ENCODE measurements at places on chromosomes 16 and 17.

GRCh38 chr16:8676737-8677375 lies 2.4 kb downstream of the ABAT start:
- H3K4me3 ChIP-seq, result no peak overlapping the region
- H3K36me3 ChIP-seq, result no peaks in the 10 kb centered on the region
- H3K27ac ChIP-seq, result no peak overlapping the region
- DNase-seq, result no peak
- H3K4me1 ChIP-seq, result peaks cover 25% of the 10 kb centered on the region

- H3K27ac ChIP-seq, result no peak overlapping the region
- H3K27me3 ChIP-seq, result no peaks in the 10 kb centered on the region
- H3K36me3 ChIP-seq, result peaks cover 7% of the 10 kb centered on the region
- H3K4me1 ChIP-seq, result peaks cover 56% of the 10 kb centered on the region
Observed at GRCh38 chr16:11253009-11253994, 2.7 kb downstream of the SOCS1 start.

DNA sequence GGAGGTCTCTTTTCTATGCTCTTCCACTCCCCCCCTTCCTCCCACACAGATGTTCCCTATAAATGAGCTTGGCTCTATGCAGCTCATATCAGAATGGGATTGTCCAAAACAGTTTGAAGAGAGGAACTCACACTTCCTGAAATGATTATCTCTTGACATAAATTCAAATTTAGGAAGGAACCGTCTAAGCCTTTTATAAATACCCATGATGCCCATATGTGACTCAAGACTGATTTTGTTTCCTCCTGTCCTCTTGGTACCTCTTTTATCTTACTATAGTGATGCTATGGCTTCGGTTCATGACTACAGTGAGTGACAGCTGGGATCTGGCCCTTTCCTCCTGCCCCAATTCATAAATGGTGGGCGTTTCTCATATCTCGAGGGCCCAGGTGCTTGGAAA lies 16.6 kb upstream of the TERF2 start:
- no peaks in the 10 kb centered on the region for H3K27me3 ChIP-seq
- no peak for DNase-seq
- H3K27ac ChIP-seq, result no peak overlapping the region
- no peaks in the 10 kb centered on the region for H3K4me1 ChIP-seq

GRCh38 chr17:45086865-45087503 lies 25.9 kb downstream of the NMT1 start:
- no peak overlapping the region for H3K4me3 ChIP-seq
- no peaks in the 10 kb centered on the region for H3K4me1 ChIP-seq
- peaks cover 84% of the 10 kb centered on the region for H3K36me3 ChIP-seq

DNA sequence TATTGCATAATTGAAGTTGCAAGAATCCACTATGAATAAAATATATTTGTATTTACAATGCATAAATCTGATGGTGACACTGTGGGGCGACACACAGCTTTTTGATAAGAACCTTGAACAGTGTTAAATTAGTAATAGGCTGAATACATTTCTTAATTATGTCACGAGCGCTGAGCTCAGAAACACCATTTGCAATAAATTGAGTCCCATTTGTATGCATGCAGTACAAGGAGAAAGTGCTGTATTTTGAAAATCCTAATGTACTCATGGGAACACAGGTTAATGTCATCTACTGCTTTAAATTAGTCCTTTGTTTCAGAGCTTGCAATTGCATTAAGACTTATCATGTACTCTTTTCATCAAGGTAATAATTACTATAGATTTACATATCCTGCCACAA lies 579.5 kb downstream of the RBFOX1 start:
- no peak overlapping the region for H3K4me3 ChIP-seq
- H3K27ac ChIP-seq, result no peak overlapping the region
- no peak for DNase-seq
- H3K4me1 ChIP-seq, result no peaks in the 10 kb centered on the region
- H3K27me3 ChIP-seq, result no peaks in the 10 kb centered on the region

- peaks cover 51% of the 10 kb centered on the region for H3K4me1 ChIP-seq
- peaks cover 53% of the 10 kb centered on the region for H3K27me3 ChIP-seq
- DNase-seq, result no peak
- H3K4me3 ChIP-seq, result peak overlapping the region; percentile 49
- H3K27ac ChIP-seq, result no peak overlapping the region
- H3K36me3 ChIP-seq, result peaks cover 3% of the 10 kb centered on the region
Observed at GRCh38 chr17:42670789-42671657, 5.8 kb downstream of the PLEKHH3 start.

DNA sequence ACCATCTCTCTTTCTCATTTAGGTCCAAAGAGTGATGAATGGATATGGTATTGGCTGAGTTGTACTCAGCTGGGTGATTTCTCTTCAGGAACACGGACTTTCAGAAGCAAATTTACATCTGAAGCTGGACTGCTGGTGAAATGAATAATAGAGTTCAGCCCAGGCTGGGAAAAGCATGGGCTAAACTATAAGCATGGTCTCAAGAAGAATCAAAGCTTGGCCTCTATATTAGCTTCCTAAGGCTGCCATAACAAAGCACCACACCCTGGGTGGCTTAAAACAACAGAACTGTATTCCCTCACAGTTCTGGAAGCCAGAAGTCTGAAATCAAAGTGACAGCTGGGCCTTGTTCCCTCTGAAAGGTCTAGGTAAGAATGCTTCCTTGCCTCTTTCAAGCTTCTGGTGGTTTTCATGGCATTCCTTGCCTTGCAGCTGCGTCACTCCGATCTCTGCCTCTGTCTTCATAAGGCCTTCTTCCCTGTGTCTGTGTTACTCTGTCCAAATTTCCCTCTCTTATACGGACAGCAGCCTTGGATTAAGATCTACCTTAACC lies 89.8 kb upstream of the CES5A start:
- H3K4me1 ChIP-seq, result no peaks in the 10 kb centered on the region
- no peak overlapping the region for H3K4me3 ChIP-seq
- no peaks in the 10 kb centered on the region for H3K27me3 ChIP-seq
- DNase-seq, result no peak
- H3K27ac ChIP-seq, result no peak overlapping the region

GRCh38 chr17:58305626-58306025 lies 23.0 kb downstream of the TSPOAP1 start:
- H3K27me3 ChIP-seq, result no peaks in the 10 kb centered on the region
- peaks cover 14% of the 10 kb centered on the region for H3K36me3 ChIP-seq
- no peak for DNase-seq
- H3K4me1 ChIP-seq, result peaks cover 8% of the 10 kb centered on the region

DNA sequence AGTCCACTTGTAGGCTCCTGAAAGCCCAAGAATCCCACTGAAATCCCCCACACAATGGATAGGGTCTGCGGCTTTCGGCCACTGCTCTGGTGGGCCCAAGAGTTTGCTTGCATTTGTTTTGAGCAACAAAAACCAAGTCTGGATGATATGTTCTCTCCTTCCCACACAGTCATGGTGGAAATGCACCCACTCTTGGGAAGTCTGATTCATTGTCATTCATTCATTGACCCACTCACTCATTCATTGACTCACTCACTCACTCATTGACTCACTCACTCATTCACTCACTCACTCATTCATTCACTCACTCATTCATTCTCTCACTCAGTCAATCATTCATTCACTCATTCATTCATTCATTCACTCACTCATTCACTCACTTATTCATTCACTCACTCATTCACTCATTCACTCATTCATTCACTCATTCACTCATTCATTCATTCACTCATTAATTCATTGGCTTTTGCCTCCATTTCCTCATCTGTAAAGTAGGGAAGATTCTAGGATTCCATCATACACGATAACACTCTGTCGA lies 2.2 kb upstream of the CA5A start:
- DNase-seq, result no peak
- no peaks in the 10 kb centered on the region for H3K4me1 ChIP-seq
- H3K27me3 ChIP-seq, result no peaks in the 10 kb centered on the region
- H3K27ac ChIP-seq, result no peak overlapping the region
- no peaks in the 10 kb centered on the region for H3K36me3 ChIP-seq
- H3K4me3 ChIP-seq, result no peak overlapping the region

- no peaks in the 10 kb centered on the region for H3K36me3 ChIP-seq
- H3K4me1 ChIP-seq, result no peaks in the 10 kb centered on the region
- H3K4me3 ChIP-seq, result no peak overlapping the region
- no peak overlapping the region for H3K27ac ChIP-seq
- peaks cover 6% of the 10 kb centered on the region for H3K27me3 ChIP-seq
- no peak for DNase-seq
Observed at GRCh38 chr17:55607731-55608341, 96.6 kb upstream of the SMIM36 start.

DNA sequence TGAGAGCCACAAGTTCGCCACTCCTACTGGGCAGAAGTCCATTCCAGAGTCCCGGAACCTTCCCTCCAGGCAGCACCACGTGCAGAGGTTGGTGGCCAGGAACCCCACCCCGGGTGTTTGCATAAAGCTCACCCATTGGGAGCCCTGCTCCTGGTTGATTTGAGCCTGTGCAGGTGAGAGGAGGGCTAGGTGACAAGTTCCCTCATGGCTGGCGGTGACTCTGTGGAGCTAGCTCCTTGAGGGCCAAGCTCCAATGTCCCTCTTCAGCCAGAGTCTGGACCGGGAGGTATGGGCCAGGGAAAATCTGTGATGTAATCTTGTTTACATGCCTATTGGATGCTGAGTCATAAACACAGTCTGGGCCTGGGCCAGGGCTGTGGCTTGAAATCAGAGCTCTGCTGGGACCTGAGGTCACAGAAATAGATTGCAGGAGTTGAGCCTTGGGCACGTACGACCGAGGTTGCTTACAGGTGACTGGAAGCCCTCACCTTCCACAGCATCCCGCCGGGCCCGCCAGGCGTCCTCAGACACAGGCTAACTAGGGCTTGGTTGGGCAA lies 118.9 kb downstream of the AATF start:
- no peak overlapping the region for H3K4me3 ChIP-seq
- DNase-seq, result no peak
- H3K27ac ChIP-seq, result no peak overlapping the region
- no peaks in the 10 kb centered on the region for H3K27me3 ChIP-seq

- peaks cover 73% of the 10 kb centered on the region for H3K4me1 ChIP-seq
- H3K36me3 ChIP-seq, result no peaks in the 10 kb centered on the region
Observed at GRCh38 chr16:84517366-84517765, 12.9 kb upstream of the MEAK7 start.
